ENCODE measurements at places on chromosomes 12 and 14. TPM values are rescaled to one million over a fixed set of nuclear protein-coding genes. Genes with fewer than 3 reads are reported as not detected.

DNA sequence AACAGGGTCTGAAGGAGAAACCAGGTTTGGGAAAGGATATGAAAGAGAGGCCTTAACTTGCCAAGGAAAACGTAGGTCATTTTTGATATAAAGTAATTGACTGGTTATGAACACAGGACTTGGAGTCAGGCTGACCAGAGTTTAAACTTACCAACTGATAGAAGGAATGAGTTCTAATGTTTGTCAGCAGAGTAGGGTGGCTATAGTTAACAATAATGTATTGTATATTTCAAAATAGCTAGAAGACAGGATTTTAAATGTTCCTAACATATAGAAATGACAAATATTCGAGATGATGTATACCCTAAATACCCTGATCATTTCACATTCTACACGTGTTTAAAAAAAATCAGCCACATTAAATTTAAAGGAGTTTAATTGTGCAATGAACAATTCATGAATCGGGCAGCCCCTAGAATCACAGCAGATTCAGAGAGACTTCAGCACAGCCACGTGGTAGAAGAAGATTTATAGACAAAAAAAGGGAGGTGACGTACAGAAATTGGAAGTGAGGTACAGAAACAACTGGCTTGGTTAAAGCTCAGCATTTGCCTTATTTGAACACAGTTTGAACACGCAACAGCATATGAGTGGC lies 52.5 kb upstream of the PLEKHG7 start:
- DNase-seq: no peak

The MRPL42 gene
- total RNA-seq: 69.6 TPM

GRCh38 chr12:20950248-20950647 lies 139.7 kb downstream of the SLCO1B3 start:
- DNase-seq: peak; percentile 58

DNA sequence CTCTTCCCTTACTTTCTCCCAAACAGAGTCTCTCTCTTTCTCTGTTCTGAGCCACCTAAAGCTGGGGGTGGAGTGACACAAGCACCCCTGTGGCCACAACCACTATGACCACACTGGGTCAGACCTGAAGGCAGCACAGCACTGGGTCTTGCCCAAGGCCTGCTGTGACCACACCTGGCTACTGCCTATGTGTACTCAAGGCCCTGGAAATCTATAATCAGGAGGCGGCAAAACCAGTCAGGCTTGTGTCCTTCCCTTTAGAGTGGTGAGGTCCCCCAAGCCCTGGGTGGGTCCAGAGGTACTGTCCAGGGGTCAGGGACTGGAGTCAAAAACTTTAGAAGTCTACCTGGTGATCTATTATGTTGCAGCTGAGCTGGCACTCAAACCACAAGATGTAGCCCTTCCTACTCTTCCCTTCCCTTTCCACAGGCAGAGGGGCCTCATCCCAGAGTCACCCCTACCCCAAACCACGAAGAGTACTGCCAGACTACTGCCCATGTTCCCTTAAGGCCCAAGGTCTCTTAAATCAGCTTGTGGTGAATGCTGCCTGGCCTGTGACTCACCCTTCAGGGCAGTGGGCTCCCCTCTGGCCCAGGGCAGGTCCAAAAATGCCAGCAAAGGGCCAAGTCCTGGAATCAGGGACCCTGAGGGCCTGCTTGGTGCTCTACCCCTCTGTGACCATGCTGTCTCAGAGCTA lies 179.8 kb upstream of the DYRK2 start:
- no peak for DNase-seq

Measured in PC-3 (cell line).